ENCODE measurements at places on chromosomes 5 and 9. TPM values are rescaled to one million over a fixed set of nuclear protein-coding genes. Genes with fewer than 3 reads are reported as not detected.

DNA sequence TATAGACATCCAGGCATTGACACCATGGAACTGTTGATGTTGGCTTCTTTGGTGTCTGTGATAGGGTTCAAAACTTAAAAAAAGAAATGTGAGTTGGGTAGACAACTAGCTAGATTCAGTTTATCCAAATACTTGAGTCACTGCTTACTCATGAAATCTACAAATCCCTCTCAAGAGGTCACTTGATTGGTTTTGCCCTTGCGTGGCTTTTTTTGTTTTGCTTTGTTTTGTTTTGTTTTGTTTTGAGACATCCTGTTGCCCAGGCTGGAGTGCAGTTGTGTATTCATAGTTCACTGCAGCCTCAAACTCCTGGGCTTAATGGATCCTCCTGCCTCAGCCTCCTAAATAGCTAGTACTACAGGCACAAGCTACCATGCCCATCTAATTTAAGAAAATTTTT, 10.5 kb upstream of the ENTREP1 start:
- DNase-seq, result peak; percentile 33

- DNase-seq, result no peak
Measured at GRCh38 chr5:11922394-11922793, 18.1 kb upstream of the CTNND2 start.

DNA sequence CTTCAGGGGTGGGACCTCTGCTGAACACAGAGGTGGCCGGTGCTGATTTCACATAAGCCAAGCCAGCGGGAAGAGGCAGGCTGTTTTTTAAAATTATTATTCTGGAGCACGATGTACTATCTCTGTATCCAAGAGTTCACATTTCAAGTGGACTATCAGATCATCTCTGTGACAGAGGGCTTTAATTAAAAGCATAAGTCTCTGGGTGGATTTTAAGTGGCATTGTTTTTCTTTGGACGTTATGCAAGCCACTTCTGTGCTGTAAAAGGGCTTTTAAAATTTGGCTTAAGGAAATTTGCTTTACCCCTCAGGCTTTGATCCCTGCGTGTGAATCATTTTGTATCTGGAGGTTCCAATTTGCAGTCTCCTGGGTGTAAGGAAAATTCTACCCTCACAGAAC, 124.7 kb downstream of the PALM2AKAP2 start:
- DNase-seq, result no peak

DNA sequence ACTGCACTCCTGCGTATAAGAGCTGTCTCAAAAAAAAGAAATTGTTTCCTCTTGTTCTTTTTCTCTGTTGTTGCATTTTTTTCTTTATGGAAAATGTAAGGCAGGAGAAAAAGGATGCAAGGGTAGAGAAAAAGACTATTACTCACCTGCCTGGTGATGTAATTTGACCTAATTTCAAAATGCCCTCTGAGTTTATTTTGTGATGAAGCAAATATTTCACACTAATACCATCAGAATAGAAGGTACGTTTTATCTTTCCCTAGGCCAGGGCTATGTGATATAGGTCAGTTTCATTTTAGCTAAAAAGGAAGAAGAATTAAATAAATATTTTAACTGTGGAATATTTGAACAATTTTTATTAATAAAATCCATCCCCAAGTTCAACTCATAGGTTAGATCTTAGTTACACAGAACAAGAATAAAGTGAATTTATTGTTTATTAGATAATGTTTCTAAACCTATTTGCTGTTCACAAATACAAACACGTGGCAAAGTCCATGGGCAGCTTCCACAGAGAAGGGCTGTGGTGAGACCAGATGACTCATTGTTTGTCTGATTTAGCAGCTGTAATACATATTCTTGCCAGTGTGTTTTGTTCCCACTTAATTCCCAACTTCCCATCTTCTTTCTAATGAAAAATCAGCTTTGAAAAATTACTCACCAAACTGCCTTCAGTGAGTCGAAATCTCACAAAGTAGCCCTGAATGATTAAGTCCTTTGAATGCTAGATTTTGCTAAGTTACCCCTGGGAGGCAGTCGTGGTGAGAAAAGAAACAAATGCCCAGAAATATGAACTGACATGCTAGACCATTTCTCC, 52.8 kb upstream of the CCDC112 start:
- DNase-seq, result peak; percentile 76

DNA sequence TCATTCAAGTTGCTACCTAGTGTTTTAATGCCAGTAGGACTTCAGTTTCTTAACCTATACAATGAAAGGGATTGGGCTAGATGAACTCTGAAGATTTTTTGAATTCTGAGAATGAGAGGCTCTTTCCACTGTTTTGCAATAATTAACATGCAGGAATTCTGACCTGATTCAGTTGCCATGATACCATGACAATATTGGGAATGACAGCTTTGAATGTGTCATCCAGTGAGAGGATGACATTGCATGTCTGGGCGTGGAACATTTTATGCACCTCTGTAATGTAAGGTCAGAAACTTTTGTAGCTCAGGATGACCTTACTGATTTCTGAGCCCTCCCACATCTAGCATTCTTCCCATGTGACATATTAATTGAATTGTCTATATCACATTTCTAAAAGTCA, 30.6 kb upstream of the SPINK5 start:
- peak; percentile 94 for DNase-seq

DNA sequence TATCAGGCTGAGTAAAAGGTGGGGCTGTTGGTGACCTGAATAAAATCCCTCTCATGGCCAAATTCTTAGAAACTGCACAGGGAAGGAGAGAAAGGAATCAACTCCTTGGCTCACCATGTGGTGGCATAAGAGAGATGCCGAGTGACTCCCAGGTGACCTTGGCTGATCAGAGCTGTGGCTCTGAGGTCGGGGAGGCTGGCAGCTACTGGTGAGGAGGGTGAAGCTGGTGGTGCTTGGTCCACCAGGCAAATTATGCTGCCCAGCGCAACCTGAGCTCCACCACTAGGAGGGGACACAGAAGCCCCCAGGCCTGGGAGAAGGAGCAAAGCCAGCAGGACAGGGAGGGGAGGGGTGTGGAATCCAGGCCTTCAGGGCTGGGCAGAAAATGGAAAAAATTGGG, 111.2 kb upstream of the IL12B start:
- no peak for DNase-seq

DNA sequence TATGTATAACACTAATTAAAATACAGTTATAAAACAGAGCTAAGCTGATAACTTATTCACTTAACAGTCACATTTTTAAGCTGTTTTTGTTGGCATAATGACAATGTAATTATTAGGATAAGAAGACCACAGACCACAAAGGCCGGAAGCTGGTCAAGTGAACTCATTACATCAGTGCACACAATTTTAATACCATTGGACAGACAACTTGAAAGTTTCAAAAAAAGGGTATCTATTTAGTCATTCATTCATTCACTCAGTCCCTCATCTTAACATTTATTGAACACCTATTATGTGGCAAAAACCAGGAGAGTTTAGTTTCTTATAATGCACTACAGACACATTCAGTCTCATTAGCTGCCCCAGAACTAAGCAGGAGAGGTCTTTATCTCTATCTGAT, 11.6 kb downstream of the ERP44 start:
- no peak for DNase-seq

- DNase-seq, result no peak
Measured at GRCh38 chr9:93658184-93658925, 82.0 kb downstream of the PHF2 start.

DNA sequence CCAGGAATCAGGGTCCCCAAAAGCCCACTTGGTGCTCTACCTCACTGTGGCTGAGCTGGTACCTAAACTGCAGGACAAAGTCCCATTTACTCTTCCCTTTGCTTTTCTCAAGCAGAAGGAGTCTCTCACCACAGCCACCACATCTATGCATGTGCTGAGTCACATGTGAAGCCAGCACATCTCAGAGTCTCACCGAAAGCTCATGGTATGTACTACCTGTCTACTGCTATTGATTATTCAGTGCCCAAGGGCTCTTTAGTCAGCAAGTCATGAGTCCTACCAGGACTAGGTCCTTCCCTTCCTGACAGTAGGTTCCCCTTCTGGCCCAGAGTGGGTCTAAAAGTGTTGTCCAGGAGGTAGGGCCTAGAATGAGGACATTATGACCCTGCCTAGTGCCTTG, 130.7 kb upstream of the NTRK2 start:
- peak; percentile 74 for DNase-seq

The KIF4B gene
- polyA plus RNA-seq, result not detected

Measured in foreskin keratinocyte (primary cell).